ENCODE measurements at places on chromosomes 7 and 10.

DNA sequence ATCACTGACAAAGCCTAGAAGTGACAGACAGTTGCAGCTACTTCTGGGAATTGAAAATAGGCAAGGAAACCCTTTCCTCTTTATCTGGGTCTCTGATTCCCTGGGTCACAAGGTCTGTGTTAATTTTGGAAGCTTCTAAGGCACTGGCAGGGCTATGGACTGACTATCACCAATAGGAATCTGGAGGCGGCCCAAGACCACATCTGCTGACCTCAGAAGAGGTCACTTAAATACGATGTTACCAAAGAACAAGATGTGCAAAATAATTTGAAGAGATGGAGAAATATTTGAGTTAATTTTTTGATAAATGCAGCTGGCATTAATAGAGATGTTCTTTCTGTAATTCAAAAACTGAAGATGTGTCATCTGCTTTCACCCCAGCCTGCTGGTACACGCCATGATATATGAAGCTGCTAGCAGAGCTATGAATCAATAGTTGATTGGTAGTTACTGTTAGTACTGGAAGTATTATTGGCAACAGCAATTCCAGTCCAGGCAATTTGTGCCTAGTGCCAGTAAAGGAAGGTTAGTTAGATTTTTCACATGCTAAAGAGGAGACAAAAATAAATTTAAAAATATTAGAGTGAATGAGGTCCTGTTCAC is 5.5 kb upstream of the STEAP4 start:
- no peak for DNase-seq

GRCh38 chr7:19427944-19428343 is 280.9 kb downstream of the POLR1F start:
- DNase-seq, result no peak

- no peak for DNase-seq
Measured at GRCh38 chr10:132570771-132571649, 33.4 kb downstream of the INPP5A start.

GRCh38 chr10:58384095-58384494 is 1.1 kb upstream of the TFAM start:
- no peak for DNase-seq

GRCh38 chr10:116444527-116445142 is 17.0 kb downstream of the PNLIPRP3 start:
- no peak for DNase-seq

- DNase-seq, result no peak
Measured at GRCh38 chr7:101265622-101266516, 21.0 kb upstream of the FIS1 start.

DNA sequence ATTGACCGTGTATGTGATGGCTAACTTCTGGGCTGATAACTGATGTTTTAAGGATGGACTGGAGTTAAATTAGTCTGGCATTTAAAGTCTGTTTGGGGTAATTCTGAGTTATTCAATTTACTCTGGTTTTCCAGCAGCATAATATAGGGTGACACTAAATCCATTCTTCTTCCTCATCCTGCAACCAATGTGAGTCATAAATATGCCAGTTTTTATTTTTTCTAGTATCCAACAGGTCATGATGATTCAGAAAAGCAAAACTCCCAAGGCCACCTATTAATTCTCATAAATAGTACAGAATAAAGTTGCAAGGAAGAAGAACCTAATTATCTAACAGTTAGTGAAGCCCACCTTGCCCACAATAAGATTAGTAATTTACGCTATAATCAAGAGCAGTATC is 7.5 kb upstream of the EPHB6 start:
- DNase-seq, result no peak

GRCh38 chr7:76009672-76010600 is 15.5 kb upstream of the TMEM120A start:
- DNase-seq, result no peak

DNA sequence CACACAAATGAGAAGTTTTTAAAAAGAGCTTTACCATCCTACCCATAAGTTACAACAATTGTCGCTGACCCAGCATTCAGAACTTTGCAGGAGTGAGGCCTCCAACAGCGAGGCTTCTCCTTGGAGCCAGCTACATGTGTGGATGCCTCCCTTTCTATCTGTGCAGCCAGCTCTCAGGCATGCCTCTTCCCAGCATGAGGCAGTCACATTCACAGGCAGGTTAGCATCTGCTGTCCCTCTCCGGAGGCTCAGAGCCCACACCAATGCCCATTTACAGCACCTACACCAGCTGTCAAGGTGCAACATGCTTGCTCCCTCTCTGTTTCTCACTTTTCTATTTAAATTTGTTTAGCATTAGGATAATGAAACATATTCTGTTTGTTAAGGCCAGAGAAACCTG is 278.7 kb upstream of the PODXL start:
- no peak for DNase-seq

GRCh38 chr10:47136866-47137265 is 163.1 kb upstream of the GDF10 start:
- DNase-seq, result no peak

DNA sequence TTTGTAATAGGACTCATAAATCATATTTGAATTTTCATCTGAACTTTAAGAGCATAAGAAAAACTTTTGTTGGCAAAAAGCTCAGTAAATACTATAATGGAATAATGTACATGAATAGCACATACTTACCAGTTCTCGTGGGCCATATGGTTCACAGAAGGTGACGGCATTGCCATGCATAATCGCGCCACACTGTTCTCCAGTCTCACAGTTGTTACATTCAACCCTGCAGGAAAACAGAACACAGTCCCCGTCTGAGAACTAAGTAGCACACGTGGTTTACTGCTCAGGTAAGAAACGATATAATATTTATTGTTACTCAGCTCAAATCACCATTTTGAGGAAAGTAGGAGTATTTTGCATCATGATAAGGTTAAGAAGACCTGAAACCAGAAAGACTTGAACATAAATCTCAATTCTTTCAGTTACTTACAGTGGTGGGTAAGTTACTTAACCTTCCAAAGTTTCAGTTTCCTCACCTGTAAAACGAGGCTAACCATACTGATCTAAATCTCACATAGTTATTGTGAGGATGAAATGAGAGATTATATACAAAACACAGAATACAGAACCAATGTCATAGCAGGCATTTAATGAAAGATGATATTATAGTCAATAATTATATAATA is 261.4 kb downstream of the RELN start:
- no peak for DNase-seq

- DNase-seq, result no peak
Measured at GRCh38 chr7:151406886-151407583, 2.8 kb downstream of the WDR86 start.

GRCh38 chr10:69496352-69497230 is 45.3 kb downstream of the TSPAN15 start:
- DNase-seq, result no peak

- DNase-seq, result no peak
Measured at GRCh38 chr7:40996233-40996677, 706.6 kb downstream of the INHBA start.

DNA sequence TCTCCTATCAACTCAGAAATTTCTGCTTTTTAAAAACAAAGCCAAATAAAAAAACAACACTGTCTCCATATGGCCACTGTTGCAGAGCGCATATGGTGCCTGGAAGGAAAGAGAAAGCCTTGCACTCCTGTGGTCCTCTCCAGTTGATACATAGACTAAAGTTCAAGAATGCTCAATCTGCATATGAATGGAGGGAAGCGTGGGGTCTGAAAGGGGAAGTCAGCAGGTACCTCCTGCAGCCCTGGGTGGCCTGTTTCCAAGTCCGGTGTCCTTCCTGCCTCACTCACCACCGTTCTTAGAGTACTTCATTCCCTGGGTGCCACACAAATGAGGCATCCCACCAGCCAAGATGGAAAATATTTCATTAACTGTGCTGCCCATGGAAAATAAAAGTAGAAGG is 138.3 kb upstream of the PALS2 start:
- no peak for DNase-seq

DNA sequence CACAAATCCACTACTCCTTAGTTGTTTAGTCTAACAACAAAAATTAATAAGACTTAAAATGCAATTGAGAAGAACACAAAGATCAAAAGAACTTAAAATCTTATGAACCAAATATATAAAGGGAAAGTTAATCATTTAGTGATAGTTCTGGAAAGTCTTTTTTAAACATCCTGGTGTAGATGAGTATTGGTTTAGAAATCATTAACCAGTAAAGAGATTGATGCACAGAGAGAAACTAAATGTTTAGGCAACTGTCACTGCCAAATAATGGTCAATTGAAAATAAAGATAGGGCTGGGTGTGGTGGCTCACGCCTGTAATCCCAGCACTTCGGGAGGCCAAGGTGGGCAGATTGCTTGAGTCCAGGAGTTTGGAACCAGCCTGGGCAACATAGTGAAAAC is 44.9 kb downstream of the SP8 start:
- DNase-seq, result no peak

DNA sequence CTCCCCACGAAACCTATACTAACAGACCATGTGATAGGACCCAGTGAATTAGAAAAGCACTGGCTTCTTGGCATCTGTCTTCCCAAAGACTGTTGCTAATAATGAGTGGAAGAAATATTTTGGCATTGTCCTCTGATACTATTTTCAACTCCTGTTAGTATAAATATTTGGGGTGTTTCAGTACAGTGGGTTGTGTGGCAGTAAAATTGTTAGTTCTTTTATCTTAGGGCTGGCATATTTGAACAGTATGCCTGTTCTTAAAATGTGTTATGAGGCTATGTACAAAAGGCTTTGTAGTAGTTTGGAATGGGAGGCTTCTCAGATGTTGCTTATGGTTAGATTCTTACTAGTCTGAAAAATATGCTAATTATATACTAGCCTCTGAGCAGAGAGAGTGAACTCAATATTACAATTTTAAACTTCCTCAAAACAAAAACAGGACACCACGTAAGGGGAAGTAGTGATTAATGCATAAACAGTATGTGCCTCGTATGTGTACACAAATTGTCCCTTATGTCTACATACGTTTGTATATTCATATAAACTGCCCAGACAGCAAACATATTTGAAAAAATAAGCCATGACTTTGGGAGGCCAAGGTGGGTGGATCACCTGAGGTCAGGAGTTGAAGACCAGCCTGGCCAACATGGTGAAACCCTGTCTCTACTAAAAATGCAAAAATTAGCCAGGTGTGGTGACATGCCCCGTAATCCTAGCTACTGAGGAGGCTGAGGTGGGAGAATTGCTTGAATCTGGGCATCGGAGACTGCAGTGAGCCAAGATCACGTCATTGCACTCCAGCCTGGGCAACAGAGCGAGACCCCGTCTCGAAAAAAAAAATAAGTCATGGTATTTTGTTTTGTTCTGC is 115.4 kb downstream of the ARID5B start:
- no peak for DNase-seq

DNA sequence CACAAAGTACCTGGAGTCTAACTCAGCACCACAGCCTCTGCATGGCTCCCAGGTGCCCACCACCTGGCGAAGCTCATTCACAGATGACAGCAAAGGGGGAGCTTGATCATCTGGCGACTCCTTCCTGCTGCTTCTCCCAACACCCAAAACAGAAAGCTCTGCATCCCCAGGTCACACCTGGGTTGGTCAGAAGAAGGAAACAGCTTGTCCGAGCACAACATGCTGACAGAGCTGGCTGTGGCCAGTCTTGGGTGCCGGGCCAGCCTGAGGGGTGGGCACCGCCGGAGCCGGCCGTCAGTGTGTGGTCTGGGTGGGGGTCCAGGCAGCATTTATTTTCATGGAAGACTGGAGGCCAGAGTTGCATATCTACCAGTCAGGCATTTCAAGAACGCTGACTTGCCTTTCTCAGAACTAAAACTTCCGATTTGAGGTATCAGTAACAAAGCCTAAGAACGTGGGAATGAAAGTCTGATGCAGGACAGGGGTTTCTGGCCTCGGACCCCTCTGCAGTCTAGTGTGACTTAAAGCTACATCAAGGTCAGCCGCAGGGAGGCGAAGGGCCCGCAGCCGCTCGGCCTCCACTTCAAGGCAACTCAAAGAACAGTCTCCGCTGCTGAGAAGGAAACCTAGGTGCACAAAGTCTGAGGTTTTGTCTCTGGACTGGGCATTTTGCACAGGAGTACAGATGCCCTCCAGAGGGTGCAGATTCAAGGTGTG is 109.6 kb downstream of the CYTH3 start:
- DNase-seq, result no peak

DNA sequence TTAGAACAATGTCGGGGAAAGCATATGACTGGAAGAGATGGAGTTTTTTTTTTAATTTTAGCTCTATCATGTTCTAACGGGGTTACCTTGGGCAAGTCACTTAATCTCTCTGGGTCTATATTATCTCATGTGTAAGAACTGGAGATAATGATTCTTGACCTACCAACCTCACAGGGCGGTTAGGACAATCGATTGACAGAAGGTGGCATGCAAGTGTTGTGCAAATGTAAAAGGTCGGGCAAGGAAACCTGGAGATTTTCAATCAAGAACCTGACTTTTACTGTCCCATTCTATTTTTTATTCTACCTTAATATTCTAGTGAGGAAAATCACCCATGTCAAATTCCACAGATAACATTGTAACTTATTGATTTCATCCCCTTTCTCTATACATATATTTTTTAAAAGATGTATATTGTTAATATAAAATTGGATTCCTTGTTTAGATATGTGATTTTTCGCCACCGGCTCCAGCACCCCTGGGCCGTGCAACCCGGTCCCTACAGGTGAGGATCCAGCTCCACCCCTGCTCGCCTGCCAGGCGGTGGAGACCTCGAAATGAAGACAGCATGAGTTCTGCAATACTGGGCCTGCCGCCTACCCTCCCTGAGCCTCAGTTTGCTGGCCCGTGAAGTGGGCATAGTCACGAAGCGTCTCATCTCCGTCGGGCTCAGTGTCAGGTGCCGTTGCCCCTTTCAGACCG is 497.6 kb upstream of the PHF14 start:
- no peak for DNase-seq

GRCh38 chr7:22129819-22130580 is 184.3 kb upstream of the CDCA7L start:
- DNase-seq, result no peak

DNA sequence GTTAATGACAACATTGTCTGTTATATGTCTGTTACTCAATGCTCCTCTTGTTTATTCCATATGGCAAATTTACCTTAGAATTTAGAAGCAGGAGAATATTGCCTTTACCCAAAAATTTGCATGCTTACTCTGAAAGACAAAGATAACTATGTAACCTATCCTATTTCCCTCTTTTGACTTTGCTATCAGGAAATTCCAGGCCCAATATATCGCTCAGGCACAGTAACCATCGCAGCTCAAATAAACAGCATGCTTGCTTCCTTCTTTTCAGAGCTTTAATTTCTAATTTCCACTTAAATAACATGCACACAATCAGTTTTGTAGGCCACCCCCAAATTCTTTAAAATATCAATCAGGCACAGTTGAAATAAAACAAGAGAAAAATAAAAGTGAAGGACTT is 57.8 kb downstream of the EBLN1 start:
- DNase-seq, result no peak

- DNase-seq, result no peak
Measured at GRCh38 chr10:126073606-126074005, 177.2 kb downstream of the FANK1 start.

DNA sequence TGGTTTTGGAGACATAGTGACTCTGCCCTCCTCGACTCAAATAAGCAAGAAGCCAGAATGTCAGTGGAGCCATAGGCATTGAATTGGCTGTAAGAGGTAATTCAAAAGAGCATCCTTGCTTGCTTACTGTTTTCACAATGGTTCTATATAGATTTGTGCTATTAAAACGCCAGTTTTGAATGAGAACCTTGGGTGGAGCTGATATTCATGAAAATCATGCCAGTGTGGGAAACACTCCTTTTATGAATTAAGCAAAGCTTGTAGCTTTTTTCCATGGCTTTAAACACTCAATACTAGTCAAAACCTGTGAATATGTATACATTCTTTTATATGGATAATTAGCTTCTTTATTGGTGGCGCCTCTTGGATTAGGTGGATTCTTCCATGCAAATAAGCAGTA is 252.5 kb downstream of the SLC25A13 start:
- no peak for DNase-seq

GRCh38 chr7:15430911-15431310 is 130.9 kb downstream of the AGMO start:
- DNase-seq, result no peak

GRCh38 chr7:50268990-50269389 is 35.5 kb upstream of the IKZF1 start:
- no peak for DNase-seq
